Cortex of kidney (tissue), 1 donor: ENCODE measurements at places on chromosomes 2 and 18.

DNA sequence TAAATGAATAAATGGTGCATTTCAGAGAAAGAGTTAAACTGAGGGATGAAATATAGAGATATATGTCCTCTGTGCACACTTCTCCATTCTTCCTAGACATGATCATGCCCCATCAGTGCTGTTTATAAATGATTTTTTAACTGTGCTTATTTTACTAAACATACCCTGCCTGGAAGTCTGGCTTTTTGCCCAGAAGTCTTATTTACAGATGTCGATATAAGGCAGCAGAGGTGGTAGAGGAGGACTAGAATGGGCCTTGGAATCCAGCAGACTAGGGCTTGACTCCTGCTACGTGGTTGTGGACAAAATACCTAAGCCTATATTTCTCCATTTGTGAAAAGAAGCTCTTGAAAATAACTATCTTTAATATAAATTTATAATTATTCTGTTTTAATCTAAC lies 355.5 kb downstream of the RAD51AP2 start:
- no peak for DNase-seq

DNA sequence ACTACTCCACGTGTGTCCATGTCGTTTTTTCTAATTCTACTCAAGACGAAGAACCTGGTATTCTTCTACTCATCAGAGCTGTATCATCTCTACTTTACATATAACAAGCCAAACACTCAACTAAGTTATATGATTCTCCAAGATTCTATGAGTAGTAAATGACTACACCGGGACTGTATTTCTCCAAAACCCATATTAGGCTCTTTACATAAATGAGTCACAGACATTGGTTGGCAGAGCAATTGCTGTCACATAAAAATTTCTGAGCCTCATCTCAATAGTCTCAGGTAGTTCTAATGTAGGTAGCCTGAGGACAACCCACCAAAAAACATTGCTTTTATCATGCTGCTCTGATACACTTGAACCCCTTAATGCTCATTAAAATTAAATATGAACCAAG lies 1092.3 kb upstream of the NXPH2 start:
- DNase-seq, result no peak

DNA sequence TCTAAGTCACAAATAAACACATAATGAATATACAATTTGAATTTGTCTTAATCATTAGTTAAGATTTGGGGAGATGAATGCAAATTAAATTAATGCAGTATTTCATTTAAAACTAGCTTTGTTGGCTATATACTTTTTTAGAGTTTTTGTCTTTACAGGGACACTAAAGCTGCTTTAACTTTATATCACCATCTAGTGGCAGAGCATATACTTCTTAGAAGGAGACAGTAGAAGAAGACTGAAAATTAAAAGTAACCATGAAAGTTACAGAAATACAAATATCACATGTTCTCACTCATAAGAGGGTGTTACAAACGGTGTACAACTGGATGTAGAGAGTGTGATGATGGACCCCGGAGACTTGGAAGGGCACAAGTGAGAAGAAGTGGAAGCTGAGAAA lies 268.3 kb upstream of the NETO1 start:
- DNase-seq, result no peak

DNA sequence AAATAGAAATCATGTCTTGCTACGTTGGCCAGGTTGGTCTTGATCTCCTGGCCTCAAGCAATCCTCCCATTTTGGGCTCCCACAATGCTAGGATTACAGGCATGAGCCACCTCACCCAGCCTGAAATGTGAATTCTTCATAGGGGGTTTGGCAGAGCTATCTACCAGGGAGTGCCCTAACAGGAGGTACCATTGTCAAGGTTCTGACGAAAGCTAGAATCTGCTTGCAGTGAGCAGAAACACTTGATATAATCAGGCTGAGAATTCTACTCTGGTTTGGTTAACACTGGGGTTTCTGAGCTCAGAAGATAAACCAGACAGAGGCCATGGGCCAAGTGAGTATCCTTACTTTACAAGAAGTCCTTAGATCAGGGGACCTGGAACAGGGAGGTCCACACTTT lies 7.2 kb upstream of the LAMA3 start:
- DNase-seq, result no peak

GRCh38 chr2:119248751-119249150 lies 25.1 kb downstream of the STEAP3 start:
- no peak for DNase-seq

- DNase-seq, result no peak
These were observed 67.6 kb downstream of the CRIM1 start for GRCh38 chr2:36423172-36423571.

GRCh38 chr2:73998451-73998850 lies 13.7 kb downstream of the TET3 start:
- DNase-seq, result no peak

GRCh38 chr2:60560734-60561644 lies 7.5 kb upstream of the BCL11A start:
- DNase-seq, result no peak

GRCh38 chr2:144989579-144990270 lies 469.8 kb upstream of the ZEB2 start:
- no peak for DNase-seq

DNA sequence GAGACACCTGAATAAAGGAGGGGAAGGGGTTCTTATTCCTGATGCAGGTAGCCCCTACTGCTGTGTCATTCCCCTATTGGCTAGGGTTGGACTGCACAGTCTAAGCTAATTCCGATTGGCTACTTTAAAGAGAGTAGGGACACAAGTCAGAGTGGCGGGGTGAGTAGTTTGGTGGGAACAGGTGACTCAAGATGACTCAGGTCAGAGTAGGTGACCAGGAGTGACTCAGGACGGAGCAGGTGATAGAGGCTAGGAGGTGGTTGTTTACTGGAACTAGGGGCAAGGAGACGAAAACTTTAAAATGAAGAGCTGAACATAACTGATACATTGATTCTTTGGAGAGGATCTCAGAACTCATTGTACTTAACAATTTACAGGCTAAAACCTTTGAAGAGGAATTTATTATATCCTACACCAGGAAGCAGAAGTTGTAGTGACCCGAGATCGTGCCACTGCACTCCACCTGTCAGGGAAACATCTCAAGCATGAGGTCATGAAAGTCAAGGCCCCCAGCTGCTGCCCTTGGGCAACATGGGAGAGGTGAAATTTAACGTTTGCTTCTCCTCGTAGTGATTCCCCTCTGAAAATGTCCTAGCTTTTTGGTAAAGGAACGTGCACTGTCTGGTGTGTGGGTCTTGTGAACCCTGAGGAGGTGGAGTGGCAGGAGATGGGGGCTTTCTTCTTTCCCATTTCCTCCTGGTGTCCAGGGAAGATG lies 4.5 kb upstream of the CYP27A1 start:
- no peak for DNase-seq

GRCh38 chr2:158965641-158966040 lies 2.8 kb upstream of the TANC1 start:
- no peak for DNase-seq

GRCh38 chr2:117702098-117702497 lies 112.4 kb upstream of the DDX18 start:
- DNase-seq, result no peak

GRCh38 chr2:111952871-111953452 lies 54.6 kb downstream of the MERTK start:
- no peak for DNase-seq

DNA sequence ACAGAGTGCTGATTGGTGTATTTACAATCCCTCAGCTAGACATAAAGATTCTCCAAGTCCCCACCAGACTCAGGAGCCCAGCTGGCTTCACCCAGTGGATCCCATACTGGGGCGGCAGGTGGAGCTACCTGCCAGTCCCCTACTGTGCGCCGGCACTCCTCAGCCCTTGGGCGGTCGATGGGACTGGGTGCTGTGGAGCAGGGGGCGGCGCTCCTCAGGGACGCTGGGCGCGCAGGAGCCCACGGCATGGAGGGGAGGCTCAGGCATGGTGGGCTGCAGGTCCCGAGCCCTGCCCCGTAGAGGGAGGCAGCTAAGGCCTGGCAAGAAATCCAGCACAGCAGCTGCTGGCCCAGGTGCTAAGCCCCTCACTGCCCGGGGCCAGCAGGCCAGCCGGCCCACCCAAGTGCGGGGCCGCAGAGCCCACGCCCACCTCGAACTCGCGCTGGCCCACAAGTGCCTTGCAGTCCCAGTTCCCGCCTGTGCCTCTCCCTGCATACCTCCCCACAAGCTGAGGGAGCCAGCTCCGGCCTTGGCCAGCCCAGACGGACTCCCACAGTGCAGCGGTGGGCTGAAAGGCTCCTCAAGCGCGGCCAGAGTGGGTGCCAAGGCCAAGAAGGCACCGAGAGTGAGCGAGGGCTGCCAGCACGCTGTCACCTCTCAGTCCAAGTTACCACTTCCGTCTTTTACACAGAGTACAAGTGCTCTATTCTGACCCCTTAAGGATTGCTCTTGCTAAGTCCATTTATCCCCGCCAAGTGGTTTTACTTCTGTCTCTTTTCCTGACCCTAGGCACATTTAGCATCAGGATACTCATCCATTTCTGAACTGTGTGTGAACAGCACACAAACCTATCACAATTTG lies 1.7 kb upstream of the RPE start:
- DNase-seq, result no peak

- DNase-seq, result no peak
These were observed 49.4 kb downstream of the HNMT start for GRCh38 chr2:138013639-138014038.

GRCh38 chr2:28084564-28084963 lies 194.0 kb downstream of the BABAM2 start:
- no peak for DNase-seq

DNA sequence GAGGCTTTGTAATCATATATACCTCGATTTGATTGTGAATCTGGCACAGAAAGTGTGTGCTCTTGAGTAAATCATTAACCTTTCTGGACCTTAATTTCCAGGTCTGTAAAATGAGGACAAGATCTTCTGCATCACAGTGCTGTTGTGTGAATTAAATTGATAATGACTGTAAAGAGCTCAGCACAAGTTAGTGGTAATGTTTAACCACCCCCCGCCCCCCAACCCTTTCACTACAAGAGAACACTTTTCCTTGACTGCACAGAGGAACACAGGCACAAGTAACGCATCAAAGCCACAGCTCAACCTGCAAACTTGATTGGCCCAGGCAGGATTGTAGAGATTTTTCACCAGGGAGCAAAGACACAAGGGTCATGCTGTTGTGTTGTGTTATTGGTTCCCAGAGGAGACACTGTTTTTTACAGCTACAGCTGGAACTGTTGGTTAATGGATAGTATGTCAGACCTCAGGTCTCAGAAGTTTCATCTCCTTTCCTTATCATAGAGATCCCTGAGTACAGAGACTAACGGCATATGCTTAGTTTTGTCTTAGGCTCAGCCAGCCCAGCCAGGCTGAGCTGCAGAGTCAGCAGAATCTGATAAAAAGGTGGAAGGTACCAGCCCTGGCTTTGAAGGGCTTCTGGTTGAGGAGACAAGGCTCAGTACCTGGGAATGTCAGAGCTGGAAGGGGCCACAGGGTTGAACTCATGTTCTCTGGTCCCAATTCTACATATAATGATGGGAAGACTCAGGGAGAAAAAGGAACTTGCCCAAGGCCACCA lies 10.6 kb downstream of the SETBP1 start:
- DNase-seq, result no peak

DNA sequence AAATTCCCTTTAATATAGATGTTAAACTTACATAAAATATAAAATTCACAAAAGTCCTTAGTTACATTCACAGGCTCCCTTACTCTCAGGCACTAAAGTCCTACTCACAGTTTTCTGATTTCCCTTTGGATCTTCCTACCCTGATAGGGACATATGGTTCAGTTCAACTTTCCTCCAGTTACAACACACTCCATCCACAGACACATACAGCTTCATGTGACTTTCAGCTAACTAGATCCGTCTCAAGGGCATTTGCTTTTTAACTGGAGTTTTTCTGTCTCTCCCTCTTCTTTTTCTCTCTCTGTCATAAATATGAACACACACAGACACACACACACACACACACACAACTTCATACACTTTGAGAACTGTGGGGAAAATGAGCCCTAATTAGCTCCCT lies 419.2 kb downstream of the LRP1B start:
- DNase-seq, result no peak

DNA sequence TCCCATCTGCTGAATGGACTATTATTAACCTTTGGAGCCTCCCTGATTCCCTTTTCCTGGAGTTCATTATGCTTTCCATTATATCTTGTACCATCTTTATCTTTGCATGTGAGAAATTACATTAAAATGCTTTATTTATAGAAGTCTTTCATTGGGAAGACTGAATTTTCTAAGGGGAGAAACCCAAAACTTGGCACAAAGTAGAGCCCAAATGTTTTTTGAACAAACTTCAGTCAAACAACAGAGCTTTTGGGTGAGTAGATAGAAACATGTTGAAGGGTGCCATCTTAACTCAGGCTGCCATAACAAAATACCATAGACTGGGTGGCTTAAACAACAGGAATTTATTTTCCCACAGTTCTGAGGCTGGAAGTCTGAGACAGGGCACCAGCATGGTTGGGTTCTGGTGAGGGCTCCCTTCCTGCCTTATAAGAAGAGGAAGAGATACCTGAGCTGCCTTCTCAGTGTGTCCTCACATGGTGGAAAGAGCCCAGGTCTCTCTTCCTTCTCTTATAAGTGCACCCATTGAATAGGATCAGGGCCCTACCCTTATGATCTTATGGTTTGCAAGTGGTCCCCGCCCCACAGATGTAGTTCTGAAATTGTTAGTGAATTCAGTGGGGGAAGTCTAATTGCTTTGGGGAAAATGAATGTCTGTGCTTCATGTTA lies 19.2 kb downstream of the RALB start:
- no peak for DNase-seq

DNA sequence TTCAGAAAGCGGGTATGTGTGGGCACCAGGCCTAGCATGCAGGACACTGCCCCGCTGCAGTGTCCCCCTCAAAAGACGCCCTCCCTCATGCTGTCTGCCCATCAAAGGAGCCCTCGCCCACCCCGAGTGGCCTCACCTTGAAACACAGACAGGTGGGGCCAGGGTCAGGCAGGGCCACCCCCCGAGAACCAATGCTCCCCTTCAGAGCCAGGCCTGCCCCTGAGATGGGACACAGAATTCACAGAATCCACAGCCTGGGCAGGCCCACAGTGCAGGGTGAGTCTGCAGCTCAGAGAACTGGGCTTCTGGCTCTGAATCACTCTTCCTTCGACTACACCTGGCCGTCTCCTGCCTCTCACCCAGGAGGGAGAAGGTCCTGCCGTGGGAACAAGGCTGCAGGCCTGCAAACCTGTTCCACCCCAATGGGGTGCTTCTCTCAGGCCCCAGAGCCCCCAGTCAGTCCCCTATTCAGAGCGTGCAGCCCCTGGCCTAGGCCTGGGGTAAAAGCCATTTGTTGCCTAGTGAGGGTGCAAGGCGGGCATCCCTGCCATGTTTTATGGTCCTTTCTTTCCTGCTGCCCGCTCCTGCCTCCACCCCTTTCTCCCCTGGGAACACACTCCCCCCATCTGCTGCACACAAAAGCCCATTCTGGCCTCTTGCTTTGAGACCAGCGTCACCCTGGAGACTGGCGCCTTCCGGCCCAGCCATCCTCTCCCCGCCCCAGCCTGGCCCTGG lies 11.3 kb upstream of the ARHGEF4 start:
- no peak for DNase-seq

DNA sequence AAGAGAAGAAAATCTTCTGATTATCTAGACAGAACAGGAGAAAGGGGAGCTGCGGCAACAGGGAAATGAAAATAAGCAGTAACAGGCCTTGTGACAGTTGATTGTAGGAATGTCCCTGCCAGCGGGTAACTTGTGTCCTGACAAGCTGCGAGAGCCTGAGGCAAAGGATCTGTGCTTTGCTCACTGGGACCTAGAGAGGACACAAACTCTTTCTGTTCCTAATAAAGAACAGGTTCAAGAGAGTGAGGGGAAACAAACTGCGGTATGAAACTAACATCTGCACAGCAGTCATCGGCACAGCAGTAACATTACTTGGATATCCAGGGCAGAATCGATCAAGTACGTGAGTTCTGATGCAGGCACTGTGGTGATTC lies 103.7 kb upstream of the THOC1 start:
- DNase-seq, result no peak

GRCh38 chr2:233707940-233708644 lies 4.6 kb upstream of the UGT1A5 start:
- DNase-seq, result no peak
